GM12892 (cell line): ENCODE measurements at places on chromosomes 3 and 15.

- no peak for DNase-seq
These were observed 7.1 kb downstream of the ITGA11 start for GRCh38 chr15:68424754-68425390.

GRCh38 chr15:44593042-44593736 lies 56.2 kb downstream of the EIF3J start:
- DNase-seq, result no peak

DNA sequence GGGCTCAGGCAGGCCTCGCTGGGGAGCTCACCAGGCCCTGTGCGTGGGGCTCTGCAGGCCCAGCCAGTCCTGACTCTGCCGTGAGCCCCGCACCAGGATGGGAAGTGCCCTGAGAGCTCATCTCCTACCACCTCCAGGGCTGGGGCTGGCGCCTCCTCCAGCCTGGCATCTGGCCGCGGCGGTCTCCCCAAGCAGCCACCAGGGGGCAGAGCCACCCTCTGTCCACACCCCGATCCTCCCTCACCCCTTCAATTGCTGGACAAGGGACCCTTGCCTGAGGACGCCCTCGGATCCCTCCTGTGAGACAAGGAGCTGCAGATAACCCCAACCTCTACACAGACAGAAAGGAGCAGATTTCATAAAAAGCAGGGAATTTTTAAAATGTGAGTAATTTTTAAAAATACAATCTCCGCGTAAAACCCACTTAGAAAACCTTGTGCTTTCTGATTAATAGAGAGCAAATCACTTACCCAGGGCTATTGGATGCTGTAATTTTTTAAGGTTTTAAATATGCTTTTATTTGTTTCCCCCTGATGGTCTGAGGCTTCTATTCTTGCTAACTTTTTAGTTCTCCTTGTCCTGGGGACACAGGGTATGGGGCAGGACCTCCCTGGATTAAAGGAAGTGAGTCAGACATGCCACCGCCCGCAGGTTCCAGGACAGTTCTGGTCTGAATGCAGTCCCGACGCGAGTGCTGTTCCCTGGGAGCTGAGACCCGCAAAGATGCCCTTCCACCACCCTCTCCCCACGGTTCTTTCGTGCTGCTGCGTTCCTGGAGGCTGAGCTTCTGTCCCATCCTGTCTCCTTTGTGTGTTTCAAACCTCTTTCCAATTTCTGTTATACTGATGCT lies 52.3 kb upstream of the CHRNA7 start:
- peak; percentile 31 for DNase-seq

DNA sequence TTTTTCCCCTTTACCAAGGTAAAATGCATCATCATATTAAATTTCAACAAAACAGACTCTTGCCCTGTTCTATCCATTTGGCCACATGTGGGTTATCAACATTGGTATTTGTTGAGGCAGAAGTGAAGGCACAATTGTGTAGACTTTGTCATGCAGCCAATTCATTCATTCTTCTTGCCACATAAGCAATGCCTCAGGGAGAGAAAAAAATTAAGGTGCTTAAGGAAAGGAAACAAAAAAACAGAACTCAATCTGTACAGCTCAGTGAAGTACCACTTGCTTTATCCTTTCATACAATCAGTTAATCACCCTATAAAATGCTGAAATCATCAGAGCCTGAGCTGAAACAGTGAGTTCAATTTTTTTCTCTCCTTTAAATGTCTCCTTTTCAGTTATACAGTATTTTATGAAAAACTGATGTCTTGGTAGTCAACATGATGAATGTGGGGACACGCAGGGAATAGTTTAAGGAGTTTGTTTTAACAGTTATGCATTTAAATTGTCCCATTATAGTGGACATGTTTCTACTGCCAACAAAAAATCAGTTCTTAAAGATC lies 588.9 kb downstream of the MFSD1 start:
- no peak for DNase-seq

DNA sequence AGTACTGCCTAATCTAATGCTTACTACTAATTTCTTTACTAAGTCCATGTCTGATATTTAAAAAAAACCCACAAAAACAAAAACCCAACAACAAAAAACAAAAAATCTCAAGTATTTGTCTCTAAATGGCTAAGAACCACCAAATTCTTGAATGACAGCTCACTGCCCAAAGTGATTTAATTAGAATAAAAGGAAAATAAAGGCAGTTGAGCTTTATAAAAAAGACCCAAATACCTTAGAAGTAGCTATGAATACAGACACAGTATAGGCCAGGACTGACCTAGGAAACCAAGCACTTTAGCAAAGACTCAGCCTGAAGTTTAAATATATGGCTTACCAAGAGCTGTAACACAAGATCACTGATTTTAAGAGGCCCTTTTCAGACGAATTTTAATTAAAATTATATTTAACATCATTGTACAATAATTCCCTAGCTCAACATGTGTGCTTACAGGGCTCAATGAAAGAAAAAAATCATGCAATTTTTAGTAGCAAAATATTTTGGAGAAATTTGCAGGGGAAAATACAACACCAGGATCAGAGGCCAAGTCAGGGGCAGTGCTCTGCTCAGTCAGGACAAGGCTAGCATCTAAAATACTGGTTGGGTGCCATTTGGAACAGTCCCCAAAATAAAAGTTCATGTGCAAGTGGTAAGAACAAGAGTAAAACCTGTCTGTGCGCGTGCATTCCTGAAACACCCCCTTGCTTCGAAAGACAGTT lies 24.8 kb downstream of the UQCC5 start:
- no peak for DNase-seq

GRCh38 chr3:183645254-183645653 lies 9.8 kb downstream of the KLHL24 start:
- no peak for DNase-seq

GRCh38 chr3:10348404-10348721 lies 27.5 kb upstream of the SEC13 start:
- DNase-seq, result no peak

GRCh38 chr3:37544869-37545352 lies 316.8 kb upstream of the CTDSPL start:
- no peak for DNase-seq

GRCh38 chr3:47410801-47411646 lies 30.2 kb downstream of the PTPN23 start:
- DNase-seq, result no peak

- no peak for DNase-seq
These were observed 85.5 kb upstream of the GBE1 start for GRCh38 chr3:81846988-81847387.

- DNase-seq, result no peak
These were observed 62.0 kb upstream of the NR2E3 start for GRCh38 chr15:71748293-71748718.

GRCh38 chr3:184811034-184811433 lies 932 bp upstream of the VPS8 start:
- DNase-seq, result no peak

- no peak for DNase-seq
These were observed 183.7 kb upstream of the LMCD1 start for GRCh38 chr3:8317661-8318649.

DNA sequence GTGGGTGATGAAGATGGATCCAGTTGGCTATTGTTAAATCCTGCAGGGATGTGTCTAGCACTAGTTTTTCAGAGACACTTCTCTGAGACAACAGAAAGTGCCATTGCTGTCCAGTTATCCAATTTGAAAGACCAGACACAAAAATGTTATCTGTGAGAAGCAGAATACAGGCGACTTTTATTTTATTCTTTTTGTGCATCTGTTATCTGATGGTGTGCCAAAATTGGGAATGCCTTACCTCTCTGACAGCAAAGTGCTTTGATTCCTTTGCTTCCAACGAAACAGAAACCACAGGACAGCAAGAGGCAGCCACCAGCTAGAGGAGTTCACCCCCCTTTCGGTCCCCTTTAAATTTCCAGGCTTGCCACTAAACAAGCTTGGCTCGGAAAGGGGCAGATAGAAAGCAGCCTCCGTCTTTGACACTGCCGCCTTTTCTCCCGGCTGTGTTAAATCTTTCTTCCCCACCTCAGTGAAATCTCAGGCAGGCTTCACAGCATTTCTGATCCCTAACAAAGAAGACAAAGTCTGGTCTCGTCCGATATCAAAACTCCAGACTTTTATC lies 17.7 kb upstream of the PRR20G start:
- DNase-seq, result no peak
